Esophagus muscularis mucosa (tissue), 4 donors: ENCODE measurements at places on chromosomes 16 and 17.

DNA sequence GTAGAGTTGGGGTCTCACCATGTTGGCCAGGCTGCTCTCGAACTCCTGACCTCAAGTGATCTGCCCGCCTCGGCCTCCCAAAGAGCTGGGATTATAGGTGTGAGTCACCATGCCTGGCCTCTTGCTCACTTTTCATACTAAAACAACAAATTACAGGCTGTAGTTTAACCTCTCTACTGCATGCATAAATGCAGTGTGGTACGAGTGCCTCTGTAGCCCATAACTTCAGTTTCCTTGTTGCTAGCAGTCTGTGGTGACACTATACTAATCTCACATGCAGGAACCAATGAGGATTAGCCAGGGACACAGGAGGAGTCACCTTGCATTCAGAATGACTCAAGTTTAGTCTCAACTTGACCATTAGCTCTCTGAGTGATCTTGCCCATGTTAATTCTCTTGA lies 20.1 kb downstream of the HMOX2 start:
- no peak for DNase-seq

DNA sequence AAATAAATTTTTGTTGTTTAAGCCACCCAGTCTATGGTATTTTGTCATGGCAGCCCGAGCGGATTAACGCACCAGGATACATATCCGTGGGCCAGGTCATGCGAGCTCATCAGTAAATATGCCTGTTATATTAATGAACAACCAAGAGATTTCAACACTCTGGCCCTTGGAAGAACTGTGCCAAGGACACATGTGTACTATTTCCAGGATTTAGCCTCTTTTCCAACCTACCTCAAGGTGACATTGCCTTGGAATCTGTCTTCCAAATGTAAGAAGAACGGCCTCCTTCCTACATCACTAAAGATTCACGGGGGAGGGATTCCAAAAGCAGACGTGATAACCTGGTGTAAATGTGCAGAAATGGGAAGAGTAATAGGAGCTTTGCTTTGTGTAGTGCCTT lies 72.8 kb upstream of the DYNLRB2 start:
- DNase-seq = no peak

GRCh38 chr17:54754560-54754959 lies 146.1 kb upstream of the TOM1L1 start:
- DNase-seq = no peak

DNA sequence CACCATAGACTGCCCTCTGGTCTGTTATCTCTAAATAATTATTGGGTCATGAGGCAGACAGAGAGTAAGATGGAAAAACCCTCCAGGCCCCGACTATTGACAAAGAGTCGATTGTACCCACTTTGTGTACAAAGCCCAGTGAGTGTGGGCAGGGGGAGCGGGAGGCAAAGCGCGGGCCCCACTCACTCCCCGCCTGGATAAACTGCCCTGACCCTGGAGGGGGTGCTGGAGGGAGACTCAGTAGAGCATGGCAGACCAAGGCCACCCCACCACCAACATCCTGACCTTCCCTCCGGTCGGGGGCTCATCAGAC lies 11.2 kb upstream of the CPSF4L start:
- DNase-seq = no peak

DNA sequence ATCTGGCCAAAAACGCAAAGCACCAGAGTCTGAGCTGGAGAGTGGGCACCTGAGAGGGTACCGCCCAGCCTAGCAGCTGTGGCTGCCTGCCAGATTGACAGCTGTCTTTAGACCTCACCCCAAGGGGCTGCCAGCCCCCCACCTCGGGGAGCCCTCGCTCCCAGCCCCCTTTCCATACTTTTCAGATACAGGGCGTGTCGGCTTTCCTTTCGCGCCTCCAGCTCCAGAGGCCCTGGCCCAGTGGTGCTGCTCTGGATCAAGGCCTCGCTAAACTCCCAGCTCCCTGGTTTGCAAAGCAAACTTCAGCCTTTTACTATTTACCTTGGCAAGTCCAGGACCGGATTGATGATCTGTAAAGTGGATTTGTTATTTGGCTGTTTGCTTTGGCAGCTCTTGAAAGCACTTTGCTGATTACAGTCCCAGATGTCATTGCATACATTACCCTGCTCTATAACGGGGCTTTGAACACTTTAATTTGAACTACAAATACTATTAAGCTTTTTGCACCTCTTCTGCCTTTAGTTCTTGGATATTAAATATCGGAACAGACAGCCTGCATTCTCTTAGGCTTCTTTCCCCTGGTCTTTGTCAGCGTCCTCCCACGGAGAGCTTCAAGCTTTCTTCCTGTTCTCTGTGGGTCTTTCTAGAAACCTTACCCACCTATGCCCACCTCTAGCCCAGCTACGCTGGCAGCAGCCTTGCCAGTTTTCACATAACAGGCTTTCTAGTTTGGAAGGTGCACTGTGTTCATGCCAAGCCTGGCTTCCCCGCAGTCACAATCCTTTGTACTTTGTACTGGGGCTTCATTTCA lies 63.6 kb upstream of the TBX2 start:
- DNase-seq = no peak

GRCh38 chr17:81647640-81648012 lies 8.7 kb downstream of the PDE6G start:
- DNase-seq = no peak

- no peak for DNase-seq
Observed at GRCh38 chr16:2468233-2468724, 2.8 kb upstream of the NTN3 start.

DNA sequence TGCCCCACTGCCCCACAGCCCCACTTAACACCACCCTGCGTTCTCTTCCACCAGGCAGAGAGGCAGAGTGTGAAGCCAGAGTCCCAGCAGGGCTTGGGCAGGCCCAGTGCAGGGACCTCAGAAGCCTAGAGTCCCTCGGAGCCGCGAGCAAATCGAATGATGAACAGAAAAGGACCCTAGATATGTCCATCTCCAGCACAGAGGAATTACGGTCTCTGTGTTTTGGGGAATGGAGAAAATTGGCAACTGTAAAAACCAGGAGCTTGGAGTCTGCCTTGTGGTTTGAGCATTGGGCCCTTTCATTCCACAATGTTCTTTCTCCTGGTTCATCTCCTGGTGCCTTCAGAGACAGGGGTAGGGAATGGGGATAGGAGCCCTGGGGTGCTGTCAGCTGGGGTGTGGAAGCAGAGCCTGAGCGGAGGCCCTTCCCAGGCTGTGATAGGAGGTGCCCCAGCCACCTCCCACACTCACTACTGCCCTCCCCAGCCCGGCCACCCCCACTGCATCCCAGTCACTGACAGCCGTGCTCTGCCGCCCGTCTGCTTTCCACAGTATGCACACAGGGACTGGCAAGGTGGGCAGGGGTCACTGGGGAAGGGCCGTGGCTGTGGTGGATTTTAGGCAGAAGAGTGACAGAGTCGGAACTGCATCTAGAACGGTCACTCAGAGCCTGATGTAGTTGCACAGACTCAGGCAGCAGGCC lies 26.7 kb downstream of the TBX4 start:
- no peak for DNase-seq

- no peak for DNase-seq
Observed at GRCh38 chr16:68884861-68885720, 41.8 kb downstream of the TANGO6 start.

DNA sequence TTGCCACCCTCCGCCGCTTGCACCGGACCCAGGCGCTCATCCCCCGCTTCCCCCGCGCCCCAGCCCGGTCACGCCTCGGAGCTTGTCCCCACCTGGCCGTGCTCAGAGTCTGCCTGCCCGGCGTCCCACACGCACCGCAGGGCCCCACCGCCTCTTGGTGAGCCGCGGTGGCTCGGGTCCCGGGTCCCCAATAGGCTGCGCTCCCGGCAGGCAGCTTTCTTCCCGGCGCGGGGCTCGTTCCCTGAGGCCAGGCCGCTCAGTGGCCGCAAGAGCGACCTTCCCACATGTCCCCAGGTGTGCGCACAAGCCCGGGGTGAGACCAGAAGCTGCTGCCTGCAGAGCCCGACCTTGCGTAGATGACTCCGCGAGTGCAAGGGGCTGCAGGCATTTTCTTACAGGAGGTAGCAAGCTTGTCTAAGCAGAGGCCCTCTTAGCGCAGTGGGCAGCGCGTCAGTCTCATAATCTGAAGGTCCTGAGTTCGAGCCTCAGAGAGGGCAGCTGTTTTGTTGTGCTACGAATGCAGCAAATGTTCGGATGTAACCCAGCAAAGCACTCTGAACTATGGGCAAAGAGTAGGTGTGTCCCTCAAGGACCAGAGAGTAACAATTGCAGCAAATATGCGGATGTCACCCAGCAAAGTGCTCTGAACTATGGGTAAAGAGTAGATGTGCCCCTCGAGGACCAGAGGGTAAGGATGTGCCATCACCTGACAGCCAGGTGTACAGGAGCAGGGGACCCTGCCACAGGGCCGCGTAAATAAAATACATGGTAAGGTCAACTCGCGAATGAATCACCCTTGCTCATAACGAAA lies 15.6 kb downstream of the TLE7 start:
- DNase-seq = no peak

DNA sequence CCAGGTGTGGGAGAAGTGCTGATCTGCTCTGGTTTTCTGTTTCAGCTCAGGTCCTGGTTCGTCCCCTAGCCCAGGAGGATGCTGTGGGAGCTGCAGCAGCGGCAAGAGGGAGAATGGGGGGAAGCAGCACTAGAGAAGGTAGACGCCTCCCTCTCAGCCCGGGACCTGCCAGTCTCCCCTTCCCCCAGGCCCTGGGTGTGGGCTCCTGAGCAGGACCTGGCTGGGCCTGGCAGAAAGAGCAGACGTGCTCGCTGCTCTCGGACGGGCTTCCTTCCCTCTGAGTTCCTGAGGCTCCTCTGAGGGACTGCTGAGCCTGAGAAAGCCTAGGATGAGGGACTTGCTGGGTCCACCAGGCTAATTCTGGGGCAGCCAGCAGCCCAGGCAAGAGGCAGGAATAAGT lies 3.1 kb downstream of the PRCD start:
- no peak for DNase-seq

DNA sequence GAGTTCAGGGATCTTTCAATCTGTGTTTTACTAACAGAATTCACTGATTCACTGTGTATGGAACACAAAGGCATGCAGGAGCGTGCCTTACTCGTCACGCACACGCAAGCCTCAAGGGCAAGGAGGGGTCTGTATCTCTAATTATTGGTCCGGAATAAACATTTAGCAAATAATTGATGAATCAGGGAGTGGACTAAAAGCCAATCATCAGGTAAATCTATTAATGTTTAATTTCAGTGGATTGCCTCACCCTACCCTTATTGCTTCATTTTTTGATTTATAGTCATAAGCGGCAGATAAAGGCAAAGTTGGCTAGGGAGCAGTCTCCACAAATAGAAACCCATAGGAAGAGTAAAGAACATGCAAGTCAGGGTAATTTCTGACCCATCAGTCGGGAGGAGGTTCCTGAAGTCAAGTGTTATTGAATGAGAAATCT lies 7.4 kb upstream of the HSD17B2 start:
- DNase-seq = no peak

DNA sequence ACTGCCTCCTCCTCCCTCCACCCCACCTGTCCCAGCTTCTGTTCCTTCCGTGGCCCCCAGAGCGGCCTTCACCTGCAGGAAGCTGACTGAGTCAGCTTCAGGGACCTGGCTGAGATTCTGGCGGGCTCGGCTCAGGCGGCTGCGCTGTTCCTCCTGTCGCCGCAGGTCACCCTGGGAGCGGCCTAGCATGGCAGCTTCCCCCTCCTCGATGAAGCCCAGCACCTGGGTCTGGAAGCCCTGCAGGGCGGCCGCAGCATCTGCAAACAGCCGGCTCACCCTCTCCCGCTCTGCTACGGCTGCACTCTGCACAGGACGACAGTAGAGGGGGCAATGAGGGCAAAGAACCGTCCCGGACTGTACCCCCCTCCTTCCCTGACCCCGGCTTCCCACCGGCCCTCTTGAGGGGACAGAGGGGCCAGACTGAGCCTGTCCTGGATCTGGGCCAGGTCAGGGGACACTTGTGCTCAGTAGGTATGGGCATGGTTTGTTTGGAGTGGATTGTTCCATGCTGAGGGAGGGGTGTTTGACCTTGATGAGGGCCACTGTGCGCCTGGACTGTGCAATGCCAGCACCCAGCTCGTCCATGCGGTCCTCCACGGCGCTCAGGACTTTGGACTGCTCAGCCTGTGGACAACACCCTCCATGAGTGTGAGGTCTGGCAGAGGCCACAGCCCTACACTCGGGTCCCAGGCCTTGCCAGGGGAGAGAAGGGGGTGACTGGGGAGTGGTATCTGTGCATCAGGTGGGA lies 2.0 kb downstream of the TRIM47 start:
- no peak for DNase-seq

- DNase-seq = no peak
Observed at GRCh38 chr17:69282002-69282401, 44.9 kb downstream of the ABCA5 start.

GRCh38 chr16:14682121-14682520 lies 12.0 kb downstream of the PLA2G10 start:
- DNase-seq = no peak

GRCh38 chr17:59397316-59398073 lies 66.0 kb downstream of the YPEL2 start:
- no peak for DNase-seq

DNA sequence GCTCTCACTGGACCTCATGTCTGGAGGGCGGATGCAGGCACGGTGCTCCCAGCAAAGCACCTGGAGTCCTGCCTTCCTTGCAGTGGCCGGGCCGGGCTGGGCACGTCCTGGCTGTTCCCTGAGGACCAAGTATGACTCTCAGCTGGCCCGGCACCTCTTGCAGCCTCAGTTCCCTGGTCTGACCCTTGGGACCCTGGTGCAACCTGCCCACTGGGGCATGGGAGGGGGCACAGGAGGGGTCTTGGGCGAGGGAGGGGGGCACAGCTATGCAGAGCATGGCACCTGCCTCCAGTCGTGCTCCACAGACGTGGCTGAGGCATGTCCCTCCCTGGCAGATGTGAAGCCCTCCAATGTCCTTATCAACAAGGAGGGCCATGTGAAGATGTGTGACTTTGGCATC lies 19.6 kb downstream of the MAP2K3 start:
- DNase-seq = no peak

- DNase-seq = peak; percentile 94
Observed at GRCh38 chr17:78168903-78169793, 767 bp downstream of the SYNGR2 start.

- DNase-seq = no peak
Observed at GRCh38 chr16:89216315-89217137, 977 bp upstream of the ZNF778 start.

GRCh38 chr16:79267781-79268180 lies 332.8 kb downstream of the MAF start:
- DNase-seq = no peak

GRCh38 chr17:68611353-68612208 lies 10.4 kb upstream of the FAM20A start:
- DNase-seq = no peak

DNA sequence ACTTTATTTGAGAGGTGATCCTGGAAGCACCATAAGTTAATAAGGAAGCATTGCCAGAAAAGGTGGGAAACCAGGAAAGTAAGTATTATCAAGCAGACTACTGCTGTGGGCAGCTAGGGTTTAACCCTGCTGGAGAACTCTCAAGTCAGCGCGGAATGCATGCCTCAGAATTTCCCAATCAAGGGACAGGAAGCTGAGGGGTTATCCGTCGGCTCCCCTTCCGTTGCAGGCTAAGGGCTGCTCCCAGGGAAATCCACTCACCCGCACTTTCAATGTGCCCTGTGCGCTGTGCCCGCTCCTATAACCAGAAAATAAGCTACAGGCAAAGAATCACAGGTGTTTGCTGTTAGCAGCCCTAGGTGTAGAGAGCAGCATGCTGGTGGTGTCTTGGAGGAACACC lies 138.5 kb upstream of the CACNG3 start:
- DNase-seq = no peak
